ENCODE measurements at places on chromosomes 5 and 9.

DNA sequence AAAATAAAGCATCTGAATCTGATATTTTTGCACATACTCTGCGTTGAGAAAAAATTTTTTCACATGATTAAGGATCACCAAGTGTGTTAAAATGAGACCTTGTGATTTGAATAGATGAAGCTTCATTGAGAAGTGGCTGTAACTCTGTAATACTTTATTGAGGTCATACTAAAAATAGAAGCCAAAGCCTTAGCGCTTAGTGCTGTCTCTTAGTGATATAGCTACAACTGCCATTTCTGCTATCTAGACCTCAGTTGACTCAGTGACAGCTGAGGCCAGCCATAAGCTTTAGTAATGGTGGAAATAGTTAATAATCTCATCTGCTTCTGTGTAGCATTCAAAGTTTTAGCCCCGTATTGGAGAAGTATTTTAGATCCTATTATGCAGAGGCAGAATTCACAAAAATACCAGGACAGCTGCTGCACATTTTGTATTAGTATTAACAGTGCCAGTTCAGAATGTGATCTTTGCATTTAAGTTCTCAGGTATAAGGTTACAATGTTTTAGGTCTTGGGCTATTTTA lies 107.4 kb upstream of the SGCD start:
- no peak for DNase-seq

DNA sequence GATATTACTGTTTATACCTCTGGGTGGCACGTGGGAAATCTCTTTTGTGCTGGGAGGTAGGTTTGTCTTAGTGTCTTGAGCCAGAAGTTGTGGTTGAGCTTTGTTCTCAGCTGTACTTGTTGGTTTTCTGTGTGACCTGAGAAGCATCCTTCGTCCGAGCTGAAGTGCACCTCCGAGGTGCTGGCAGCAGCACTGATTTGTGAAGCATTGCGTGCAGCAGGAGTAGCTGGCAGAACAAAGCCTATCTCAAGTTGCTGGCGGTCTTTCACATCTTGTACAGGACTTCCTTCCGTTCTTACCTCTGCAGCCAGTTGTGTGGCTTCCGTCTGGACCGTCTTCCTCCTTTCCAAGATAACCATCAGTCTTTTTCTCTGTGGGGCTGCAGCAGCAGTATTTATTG lies 4.3 kb downstream of the PRRC2B start:
- peak; percentile 7 for DNase-seq

- no peak for DNase-seq
These were observed 13.6 kb downstream of the PRPF4 start for GRCh38 chr9:113289091-113289490.

DNA sequence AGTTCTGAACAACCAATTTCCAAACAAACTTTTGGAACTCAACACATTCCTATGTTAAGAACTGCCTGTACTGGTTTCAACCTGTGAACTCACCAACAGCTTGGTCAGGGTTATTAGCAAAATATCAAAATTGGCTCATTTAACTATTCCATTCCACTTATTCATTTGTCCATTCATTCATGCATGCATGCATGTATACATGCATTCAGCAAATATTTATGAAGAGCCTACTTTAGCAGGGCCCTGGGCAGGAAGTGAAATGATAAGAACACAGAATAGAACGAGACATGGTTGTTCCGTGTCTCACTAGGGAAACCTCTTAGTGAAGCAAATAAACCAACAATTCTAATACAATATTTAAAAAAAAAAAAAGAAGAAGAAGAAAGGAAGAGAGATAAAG lies 107.4 kb downstream of the GLIS3 start:
- no peak for DNase-seq

- no peak for DNase-seq
These were observed 170.9 kb downstream of the SEC61B start for GRCh38 chr9:99392986-99393385.

- DNase-seq: peak; percentile 23
These were observed 6.1 kb upstream of the AFAP1L1 start for GRCh38 chr5:149265597-149265996.

- DNase-seq: peak; percentile 68
These were observed at the start of gene ITGA2 for GRCh38 chr5:52989025-52989780. TSS of gene ITGA2 (plus strand) at chr5:52989352. CDS start at chr5:52989469, 117 bp downstream.

DNA sequence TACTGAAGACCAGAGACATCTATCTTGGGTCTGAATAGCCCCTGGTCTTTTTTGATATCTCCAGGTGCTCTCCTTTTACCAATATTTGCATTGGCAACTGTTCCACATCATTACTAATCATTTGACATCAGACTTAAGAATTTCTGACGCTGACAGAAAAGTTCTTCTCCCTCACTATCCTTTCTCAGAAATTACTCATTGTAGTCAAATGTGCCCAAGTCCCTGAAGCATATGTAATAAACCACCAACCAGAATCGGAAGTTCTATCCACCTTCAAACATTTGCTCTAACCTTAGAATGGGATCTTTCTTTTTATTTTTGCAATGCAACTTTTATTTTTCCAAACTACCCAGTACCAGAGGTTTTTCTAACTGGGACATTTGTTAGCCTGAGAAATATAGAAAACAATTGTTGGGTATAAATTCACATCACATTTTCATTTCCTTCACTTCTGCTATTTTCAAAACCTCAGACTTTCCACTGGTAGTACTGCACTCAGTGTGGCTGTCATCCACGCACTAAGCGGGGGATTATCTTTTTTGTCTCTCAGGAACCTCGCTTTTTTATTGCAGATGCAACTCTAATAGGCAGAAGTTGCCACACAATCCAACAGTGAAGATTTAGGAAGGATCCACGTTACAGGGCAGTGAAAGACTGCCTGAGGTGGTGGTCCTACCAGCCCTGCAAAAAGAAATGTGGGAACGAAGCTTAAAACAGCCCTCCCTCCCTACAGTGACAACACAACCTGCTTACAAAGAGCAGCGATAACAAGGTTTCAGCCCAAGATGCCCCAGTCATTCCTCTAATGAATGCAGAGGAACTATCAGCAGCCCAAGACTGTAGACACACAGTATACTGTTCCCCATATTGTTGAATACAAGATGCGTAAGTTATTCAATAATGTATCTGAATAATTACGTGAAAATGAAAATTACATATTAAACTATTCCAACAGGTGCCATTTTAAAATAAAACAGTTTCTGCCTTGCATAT lies 201.2 kb downstream of the EBF1 start:
- no peak for DNase-seq

GRCh38 chr9:13088720-13089427 lies 190.6 kb downstream of the MPDZ start:
- DNase-seq: peak; percentile 57

GRCh38 chr9:121741228-121741918 lies 89.9 kb downstream of the DAB2IP start:
- DNase-seq: no peak

- DNase-seq: no peak
These were observed 154.8 kb downstream of the PAX5 start for GRCh38 chr9:36878986-36879982.

GRCh38 chr5:124797665-124798087 lies 51.2 kb upstream of the ZNF608 start:
- no peak for DNase-seq

- no peak for DNase-seq
These were observed 46.0 kb downstream of the CAMK2A start for GRCh38 chr5:150243590-150243989.

GRCh38 chr5:154514331-154514730 lies 36.3 kb upstream of the HAND1 start:
- no peak for DNase-seq

GRCh38 chr5:83011985-83012384 lies 65.2 kb downstream of the TMEM167A start:
- no peak for DNase-seq

DNA sequence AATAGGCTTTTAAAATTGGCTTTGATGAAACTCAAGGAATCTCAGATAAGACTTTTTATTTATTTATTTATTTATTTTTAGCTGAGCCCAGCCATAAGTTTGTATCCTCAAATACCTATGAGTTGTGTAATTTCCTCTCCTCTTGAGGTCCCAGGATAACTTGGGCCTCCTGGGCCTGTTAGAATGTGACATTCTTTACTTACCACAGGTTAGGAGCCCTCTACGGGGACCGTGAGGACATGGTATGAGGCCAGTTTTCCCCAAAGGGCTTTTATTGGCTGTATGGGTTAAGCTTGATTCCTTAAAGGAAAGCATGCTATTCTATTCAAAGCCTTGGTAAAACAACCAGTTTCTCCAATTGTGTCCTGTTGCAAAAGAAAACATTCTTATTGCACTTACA lies 16.9 kb downstream of the SHISAL2B start:
- no peak for DNase-seq

- no peak for DNase-seq
These were observed 4.1 kb downstream of the KIF4B start for GRCh38 chr5:155017610-155018009.

DNA sequence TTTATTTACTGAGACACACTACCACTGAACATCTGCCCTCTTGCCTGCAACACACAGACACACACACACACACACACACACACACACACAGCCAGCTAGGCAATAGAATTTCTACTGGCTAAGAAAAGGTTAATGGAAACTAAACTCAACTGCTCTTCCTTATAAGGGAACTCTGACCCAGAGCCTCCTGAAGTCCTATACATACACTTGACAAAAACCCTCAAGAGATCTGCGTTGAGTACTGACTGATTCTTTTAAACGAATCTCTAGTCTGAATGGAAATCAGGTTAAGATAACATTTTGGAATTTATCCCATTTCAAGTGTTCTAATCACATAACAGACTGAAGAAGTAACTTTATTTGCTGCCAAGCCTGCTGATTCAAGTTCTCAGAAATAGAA lies 25.9 kb upstream of the TRPM3 start:
- DNase-seq: no peak

DNA sequence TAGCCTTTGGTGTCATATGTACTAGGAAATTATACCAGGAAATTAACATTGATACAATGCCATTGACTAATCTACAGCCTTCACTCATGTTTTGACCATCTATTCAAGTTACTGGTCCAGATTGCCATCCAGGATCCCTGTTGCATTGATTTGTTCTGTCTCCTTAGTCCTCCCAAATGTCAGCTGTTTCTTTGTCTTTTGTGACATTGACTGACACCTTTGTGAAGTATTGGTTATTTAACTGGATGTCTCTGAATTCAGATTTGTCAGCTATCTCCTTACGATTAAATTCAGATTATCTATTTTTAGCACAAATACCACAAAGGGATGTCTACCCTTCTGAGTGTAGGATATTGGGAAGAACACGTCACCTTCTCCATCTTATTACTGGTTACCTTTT lies 73.7 kb upstream of the CTNND2 start:
- DNase-seq: no peak

GRCh38 chr9:79489261-79490000 lies 82.3 kb upstream of the TLE4 start:
- no peak for DNase-seq

DNA sequence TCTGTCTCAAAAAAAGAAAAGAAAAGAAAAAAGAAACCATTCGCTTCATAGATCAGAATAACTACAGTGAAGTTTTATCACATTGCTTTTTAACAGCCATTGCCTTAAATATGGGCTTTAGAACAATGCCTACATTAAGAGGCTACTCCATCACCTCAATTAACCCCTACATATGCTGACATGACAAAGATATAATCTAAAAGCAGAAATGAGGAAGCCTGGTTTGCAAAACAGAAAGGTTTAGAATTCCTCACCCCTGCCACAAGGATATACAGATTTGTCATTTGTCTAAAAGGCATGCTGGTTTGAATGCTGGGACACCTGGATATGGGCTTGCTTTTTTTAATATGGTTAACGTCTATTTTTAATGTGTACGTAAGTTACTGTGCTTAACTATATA lies 1353.0 kb upstream of the C9orf72 start:
- no peak for DNase-seq

DNA sequence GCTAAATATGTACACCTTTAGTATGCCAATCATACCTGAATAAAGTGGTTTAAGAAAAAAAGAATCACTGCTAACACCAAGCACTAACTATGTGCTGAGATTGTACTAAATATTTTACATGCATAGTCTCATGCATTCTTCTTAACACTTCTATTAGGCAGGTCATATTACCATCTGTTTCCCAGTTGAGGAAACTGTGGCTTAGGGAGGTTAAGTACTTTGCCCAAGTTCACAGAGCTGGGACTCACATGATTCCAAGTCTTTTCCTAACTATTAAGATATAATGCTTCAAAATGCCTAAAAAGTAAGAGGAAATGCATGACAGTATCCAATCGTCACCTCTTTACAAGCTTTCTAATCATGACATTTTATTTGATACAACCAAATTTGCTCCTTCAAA lies 69.2 kb upstream of the PLPP6 start:
- DNase-seq: no peak
